ENCODE measurements at places on chromosomes 11 and 22.

DNA sequence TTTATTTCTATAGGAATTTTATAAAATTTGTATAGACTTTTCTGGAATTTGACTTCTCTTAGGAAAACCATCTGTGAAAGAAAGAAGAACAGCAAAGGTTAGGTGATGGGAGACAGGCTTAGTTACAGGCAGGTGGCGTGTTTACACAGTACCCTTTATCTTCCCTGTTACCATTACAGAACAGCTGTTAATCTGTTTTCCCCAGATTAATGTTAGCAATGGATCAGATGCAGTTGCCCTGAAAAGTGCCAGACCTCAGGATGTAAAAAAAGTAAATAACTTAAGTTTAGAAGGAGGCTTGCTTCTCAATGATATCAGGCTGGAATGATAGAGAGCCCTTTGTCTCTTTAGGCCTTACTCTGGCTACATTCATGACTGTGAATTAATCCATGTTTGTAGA lies 1186.5 kb upstream of the TENM4 start:
- H3K27me3 ChIP-seq = no peaks in the 10 kb centered on the region
- H3K4me1 ChIP-seq = no peaks in the 10 kb centered on the region
- no peak overlapping the region for H3K27ac ChIP-seq
- peak; percentile 12 for DNase-seq

DNA sequence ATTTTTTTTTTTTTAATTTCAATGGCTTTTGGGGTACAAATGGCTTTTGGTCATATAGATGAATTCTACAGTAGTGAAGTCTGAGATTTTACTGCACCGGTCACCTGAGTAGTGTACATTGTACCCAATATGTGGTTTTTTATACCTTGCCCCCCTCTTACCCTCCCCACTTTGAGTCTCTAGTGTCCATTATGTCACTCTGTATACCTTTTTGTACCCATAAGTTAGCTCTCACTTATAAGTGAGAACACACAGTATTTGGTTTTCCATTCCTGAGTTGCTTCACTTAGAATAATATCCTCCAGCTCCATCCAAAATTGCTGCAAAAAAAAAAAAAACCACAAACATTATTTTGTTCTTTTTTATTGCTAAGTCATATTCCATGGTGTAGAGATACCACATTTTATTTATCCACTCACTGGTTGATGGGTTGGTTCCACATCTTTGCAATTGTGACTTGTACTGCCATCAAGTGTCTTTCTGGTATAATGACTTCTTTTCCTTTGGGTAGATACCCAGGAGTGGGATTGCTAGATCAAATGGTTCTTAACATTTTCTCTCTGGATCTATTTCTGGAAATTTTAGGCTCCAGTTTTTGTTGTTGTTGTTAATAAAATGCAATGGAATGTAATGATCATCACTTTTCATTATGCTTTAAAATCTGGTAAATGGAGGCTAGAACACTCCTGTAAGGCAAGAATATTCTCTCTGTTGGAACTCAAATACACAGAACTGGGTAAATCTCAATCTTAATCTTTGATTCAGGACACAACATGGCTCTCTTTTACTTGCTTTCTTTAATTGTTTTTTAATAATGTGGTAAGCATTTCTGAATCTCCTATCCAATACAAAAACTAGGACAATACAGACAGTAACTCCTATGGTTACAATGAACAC lies 10.3 kb downstream of the NEAT1 start:
- DNase-seq = no peak
- peak overlapping the region; percentile 31 for H3K27ac ChIP-seq

GRCh38 chr22:44895296-44896055 lies 114.3 kb downstream of the PHF21B start:
- no peak overlapping the region for H3K4me3 ChIP-seq
- H3K27ac ChIP-seq = no peak overlapping the region
- no peaks in the 10 kb centered on the region for H3K36me3 ChIP-seq
- H3K4me1 ChIP-seq = no peaks in the 10 kb centered on the region
- DNase-seq = no peak

DNA sequence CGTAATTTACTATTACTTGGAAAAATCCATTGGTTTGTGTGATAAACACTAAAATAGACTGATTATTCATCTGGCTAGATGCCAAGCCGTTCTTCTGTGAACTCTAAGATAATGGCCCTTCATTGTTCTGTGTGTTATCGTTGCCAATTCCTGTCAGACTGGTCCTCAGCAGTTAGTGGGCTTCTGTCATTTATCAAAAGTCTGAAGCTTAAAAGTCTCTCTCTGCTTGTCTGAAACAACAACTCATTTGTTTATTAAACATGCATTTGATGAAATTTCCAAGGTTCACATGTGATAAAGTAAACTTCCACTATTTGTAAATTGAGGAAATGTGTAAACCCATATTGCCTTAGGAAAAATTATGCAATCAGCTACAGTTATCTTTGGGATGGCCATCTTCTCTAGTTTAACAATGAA lies 21.1 kb upstream of the RDX start:
- peaks cover 15% of the 10 kb centered on the region for H3K4me1 ChIP-seq
- DNase-seq = peak; percentile 62
